Prostate gland (tissue), 2 donors: ENCODE measurements at places on chromosomes 16 and 17.

GRCh38 chr16:56279132-56279531, 87.8 kb downstream of the GNAO1 start:
- no peak for DNase-seq
- no peak overlapping the region for H3K27ac ChIP-seq
- H3K4me3 ChIP-seq, result no peak overlapping the region
- H3K36me3 ChIP-seq, result no peaks in the 10 kb centered on the region

- no peak for DNase-seq
- H3K27ac ChIP-seq, result no peak overlapping the region
- H3K27me3 ChIP-seq, result no peaks in the 10 kb centered on the region
- no peaks in the 10 kb centered on the region for H3K36me3 ChIP-seq
- H3K4me3 ChIP-seq, result no peak overlapping the region
- no peaks in the 10 kb centered on the region for H3K4me1 ChIP-seq
Measured at GRCh38 chr16:9791556-9791955, 390.7 kb downstream of the GRIN2A start.

- no peak for DNase-seq
- H3K27ac ChIP-seq, result no peak overlapping the region
- H3K4me1 ChIP-seq, result peaks cover 6% of the 10 kb centered on the region
- no peaks in the 10 kb centered on the region for H3K36me3 ChIP-seq
Measured at GRCh38 chr17:49989518-49989880, 5.5 kb downstream of the DLX3 start.

GRCh38 chr16:3837851-3838586, 42.5 kb downstream of the CREBBP start:
- H3K4me1 ChIP-seq, result no peaks in the 10 kb centered on the region
- DNase-seq, result no peak
- no peak overlapping the region for H3K27ac ChIP-seq
- no peaks in the 10 kb centered on the region for H3K36me3 ChIP-seq
- no peak overlapping the region for H3K4me3 ChIP-seq

DNA sequence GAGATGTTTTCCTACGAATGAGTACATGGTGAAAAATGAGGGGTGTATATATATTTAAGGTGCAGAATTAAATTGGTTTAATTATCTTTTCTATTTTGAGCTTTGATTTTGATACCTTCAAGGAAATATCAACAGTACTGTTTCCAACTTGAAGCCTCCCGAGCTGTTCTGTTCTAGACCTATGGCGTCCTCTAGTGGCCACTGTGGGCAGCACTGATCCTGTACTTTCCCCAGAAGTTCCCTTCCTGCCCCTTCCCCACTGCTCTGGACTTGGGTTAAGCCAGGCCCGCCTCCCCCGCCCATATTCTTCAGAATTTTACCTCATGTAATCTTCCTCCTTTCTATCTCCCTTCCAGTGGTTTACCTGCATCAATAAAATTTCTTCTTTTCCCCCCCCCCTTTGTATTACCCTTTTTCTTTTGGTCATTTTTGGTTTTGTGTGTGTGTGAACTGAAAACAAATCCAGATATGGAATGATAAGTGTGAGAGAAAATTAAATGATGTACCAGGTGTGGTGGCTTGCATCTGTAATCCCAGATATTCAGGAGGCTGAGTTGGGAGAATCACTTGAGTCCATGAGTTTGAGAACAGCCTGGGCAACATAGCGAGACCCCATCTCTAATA, 1643.5 kb downstream of the TP53TG3F start:
- no peak for DNase-seq
- no peaks in the 10 kb centered on the region for H3K36me3 ChIP-seq
- H3K4me1 ChIP-seq, result no peaks in the 10 kb centered on the region
- no peak overlapping the region for H3K27ac ChIP-seq
- no peak overlapping the region for H3K4me3 ChIP-seq
